Subcutaneous preadipocyte (primary cell): ENCODE measurements at places on chromosomes 6 and 20. TPM values are rescaled to one million over a fixed set of nuclear protein-coding genes. Genes with fewer than 3 reads are reported as not detected.

The OCSTAMP gene
- not detected in 2 replicates for total RNA-seq

The OR2H1 gene
- not detected in 2 replicates for total RNA-seq

The ABCF1 gene
- total RNA-seq: 34.9 and 42.2 TPM in 2 replicates

The VSTM2L gene
- 0.20 and 0.73 TPM in 2 replicates for total RNA-seq

The LGSN gene
- total RNA-seq: not detected in 2 replicates

The NFKBIL1 gene
- total RNA-seq: 22.3 and 29.0 TPM in 2 replicates

The TMEM170B gene
- 2.6 and 2.9 TPM in 2 replicates for total RNA-seq

The SLC22A23 gene
- 14.0 and 15.6 TPM in 2 replicates for total RNA-seq

The SLC22A2 gene
- total RNA-seq: not detected in 2 replicates

The FAM184A gene
- total RNA-seq: 0.73 and 1.4 TPM in 2 replicates

The ACSS1 gene
- total RNA-seq: 2.6 and 3.1 TPM in 2 replicates

The ADTRP gene
- total RNA-seq: 1.8 and 4.0 TPM in 2 replicates

The GMNN gene
- total RNA-seq: 17.3 and 25.2 TPM in 2 replicates

The BPIFA2 gene
- not detected in 2 replicates for total RNA-seq

The PFDN6 gene
- total RNA-seq: 38.5 and 40.4 TPM in 2 replicates

The QKI gene
- total RNA-seq: 179 and 243 TPM in 2 replicates

The PTCRA gene
- not detected in 2 replicates for total RNA-seq

The HLA-DPA1 gene
- 3.1 and 7.0 TPM in 2 replicates for total RNA-seq

The ARMH2 gene
- not detected in 2 replicates for total RNA-seq

The FRK gene
- under 0.01 TPM in 2 replicates for total RNA-seq

The ABHD16B gene
- not detected in 2 replicates for total RNA-seq

The SAMD5 gene
- total RNA-seq: not detected in 2 replicates

The SCP2D1 gene
- total RNA-seq: not detected in 2 replicates

The MYBL2 gene
- 8.8 and 12.1 TPM in 2 replicates for total RNA-seq

The TOMM6 gene
- total RNA-seq: 77.2 and 94.8 TPM in 2 replicates

The PM20D2 gene
- total RNA-seq: 9.2 and 13.1 TPM in 2 replicates

The ASIP gene
- total RNA-seq: not detected in 2 replicates

The ARG1 gene
- total RNA-seq: not detected in 2 replicates

The SIRPB1 gene
- total RNA-seq: 0.37 and 0.39 TPM in 2 replicates

The BNIP5 gene
- not detected in 2 replicates for total RNA-seq

The ANKRD66 gene
- not detected in 2 replicates for total RNA-seq

The WFDC10B gene
- not detected in 2 replicates for total RNA-seq

The GPANK1 gene
- total RNA-seq: 24.3 and 26.4 TPM in 2 replicates

The NOTCH4 gene
- 0.59 and 0.73 TPM in 2 replicates for total RNA-seq

The NOX3 gene
- not detected in 2 replicates for total RNA-seq

The SYNDIG1 gene
- total RNA-seq: under 0.01 TPM in 1 of 2 replicates, not detected in the other

The TCF19 gene
- total RNA-seq: 13.6 and 25.2 TPM in 2 replicates

The TMEM217 gene
- 1.8 and 2.9 TPM in 2 replicates for total RNA-seq

The CRISP2 gene
- total RNA-seq: not detected in 2 replicates

The EEF1A2 gene
- total RNA-seq: not detected in 2 replicates

The HFE gene
- total RNA-seq: 8.8 and 11.1 TPM in 2 replicates

The NTSR1 gene
- total RNA-seq: 0.37 and 13.1 TPM in 2 replicates

The MYO6 gene
- 7.0 and 8.6 TPM in 2 replicates for total RNA-seq

The CST1 gene
- total RNA-seq: 0.20 TPM in 1 of 2 replicates, not detected in the other

The MAP7 gene
- 0.37 and 0.39 TPM in 2 replicates for total RNA-seq

The TREM2 gene
- not detected in 2 replicates for total RNA-seq

The SEL1L2 gene
- not detected in 2 replicates for total RNA-seq

The BPIFA1 gene
- not detected in 2 replicates for total RNA-seq

The KIAA1755 gene
- 0.37 and 0.39 TPM in 2 replicates for total RNA-seq

The RNF144B gene
- total RNA-seq: 0.37 and 0.78 TPM in 2 replicates

The RHAG gene
- total RNA-seq: not detected in 2 replicates

The CLDN20 gene
- not detected in 2 replicates for total RNA-seq

The PRPH2 gene
- total RNA-seq: 0.73 and 0.78 TPM in 2 replicates

The PPDPF gene
- 58.6 and 66.9 TPM in 2 replicates for total RNA-seq

The HLA-DMA gene
- 1.4 and 1.8 TPM in 2 replicates for total RNA-seq
